SW 1271 (cell line): ENCODE measurements at places on chromosomes 5 and 9.

DNA sequence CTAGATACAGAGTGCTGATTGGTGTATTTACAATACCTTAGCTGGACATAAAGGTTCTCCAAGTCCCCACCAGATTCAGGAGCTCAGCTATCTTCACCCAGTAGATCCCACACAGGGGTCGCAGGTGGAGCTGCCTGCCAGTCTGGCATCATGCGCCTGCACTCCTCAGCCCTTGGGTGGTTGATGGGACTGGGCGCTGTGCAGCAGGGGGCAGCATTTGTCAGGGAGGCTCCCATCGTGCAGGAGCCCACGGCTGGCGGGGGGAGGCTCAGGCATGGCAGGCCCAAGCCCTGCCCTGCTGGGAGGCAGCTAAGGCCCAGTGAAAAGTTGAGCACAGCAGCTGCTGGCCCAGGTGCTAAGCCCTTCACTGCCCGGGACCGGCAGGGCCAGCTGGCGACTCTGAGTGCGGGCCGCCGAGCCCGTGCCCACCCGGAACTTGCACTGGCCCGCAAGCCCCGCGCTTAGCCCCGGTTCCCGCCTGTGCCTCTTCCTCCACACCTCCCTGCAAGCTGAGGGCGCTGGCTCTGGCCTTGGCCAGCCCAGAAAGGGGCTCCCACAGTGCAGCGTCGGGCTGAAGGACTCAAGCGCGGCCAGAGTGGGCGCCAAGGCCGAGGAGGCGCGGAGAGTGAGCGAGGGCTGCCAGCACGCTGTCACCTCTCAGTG lies 314.1 kb upstream of the ATP10B start:
- no peak for DNase-seq

DNA sequence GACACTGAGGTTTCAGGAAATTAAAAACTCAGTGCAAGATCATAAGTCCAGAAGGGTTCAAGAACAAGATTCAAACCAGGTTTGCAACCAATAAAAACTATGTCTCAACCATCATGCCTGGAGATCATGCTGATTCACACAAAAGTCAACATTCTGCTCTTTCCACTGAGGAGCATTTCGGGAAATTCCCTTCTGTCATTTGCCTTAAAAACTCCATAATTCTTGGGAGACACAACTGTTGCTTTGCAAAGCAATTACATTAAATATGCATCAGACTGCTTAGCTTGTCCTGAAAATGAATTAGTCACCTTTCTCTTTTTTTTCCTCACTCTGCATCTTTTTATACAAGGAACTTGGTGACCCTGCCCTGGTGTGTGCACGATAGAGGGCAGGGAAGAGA lies 275.9 kb upstream of the ZNF462 start:
- no peak for DNase-seq

- DNase-seq, result no peak
These were observed 3.0 kb upstream of the TUSC1 start for GRCh38 chr9:25681266-25681665.

- DNase-seq, result peak; percentile 71
These were observed 69.8 kb downstream of the ICE1 start for GRCh38 chr5:5492087-5492933.

DNA sequence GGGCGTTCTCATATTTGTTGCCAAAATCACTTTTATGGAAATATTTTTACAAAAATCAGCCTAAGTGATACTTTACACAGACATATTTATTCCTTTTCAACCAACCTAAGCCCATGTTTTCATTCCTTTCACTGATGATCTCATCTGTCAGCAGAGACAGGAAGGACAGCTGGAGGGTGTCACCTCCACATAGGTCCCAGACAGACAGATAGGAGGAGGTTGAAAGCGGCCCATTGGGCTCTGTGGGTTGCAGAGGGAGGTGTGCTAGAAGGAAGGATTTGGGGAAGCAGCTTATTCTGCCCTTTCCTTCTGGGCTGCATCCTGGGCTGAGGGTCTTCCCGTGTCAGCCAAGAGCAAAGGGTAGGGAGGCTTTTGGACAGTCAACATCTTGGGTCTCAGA lies 26.0 kb upstream of the SEMA4D start:
- DNase-seq, result no peak

DNA sequence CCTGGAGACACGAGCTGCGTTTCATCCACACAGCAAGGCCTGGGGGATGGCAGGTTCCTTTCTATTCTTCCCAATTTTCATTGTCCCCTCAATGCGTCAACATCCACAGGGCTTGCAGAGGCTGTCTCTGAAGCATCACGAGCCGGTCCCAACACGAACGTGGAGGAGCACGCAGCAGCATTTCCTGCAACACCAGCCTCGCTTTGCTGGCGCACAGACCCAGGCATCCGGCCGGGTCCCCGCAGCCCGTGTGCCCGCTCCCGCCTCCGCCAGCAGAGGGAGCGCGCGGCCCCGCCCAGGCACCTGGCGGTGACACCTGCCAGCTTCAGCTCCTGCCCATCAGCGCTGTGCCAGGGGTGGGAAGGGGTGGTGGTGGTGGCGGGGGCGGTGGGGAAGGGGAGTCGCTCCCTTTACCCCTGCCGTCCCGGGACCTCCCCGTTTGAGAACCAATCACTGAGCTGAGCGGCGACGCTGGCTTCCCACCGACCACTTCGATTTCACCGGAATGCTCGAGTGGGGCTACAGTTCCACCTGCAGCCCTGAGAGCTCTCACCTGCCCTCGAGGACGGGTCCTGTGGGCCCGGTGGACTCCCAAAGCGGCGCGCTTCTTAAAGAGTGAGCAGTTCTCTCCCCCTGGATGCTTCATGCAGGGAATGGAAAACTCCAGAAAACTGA lies 464.5 kb downstream of the ICE1 start:
- no peak for DNase-seq

GRCh38 chr5:28495876-28496275 lies 1457.5 kb upstream of the CDH9 start:
- no peak for DNase-seq
